ENCODE measurements at places on chromosomes 7 and 10. TPM values are rescaled to one million over a fixed set of nuclear protein-coding genes. Genes with fewer than 3 reads are reported as not detected.

Gene CYP3A7
- not detected for total RNA-seq

- DNase-seq = no peak
Observed at GRCh38 chr10:133167693-133168616, 7.9 kb downstream of the KNDC1 start.

DNA sequence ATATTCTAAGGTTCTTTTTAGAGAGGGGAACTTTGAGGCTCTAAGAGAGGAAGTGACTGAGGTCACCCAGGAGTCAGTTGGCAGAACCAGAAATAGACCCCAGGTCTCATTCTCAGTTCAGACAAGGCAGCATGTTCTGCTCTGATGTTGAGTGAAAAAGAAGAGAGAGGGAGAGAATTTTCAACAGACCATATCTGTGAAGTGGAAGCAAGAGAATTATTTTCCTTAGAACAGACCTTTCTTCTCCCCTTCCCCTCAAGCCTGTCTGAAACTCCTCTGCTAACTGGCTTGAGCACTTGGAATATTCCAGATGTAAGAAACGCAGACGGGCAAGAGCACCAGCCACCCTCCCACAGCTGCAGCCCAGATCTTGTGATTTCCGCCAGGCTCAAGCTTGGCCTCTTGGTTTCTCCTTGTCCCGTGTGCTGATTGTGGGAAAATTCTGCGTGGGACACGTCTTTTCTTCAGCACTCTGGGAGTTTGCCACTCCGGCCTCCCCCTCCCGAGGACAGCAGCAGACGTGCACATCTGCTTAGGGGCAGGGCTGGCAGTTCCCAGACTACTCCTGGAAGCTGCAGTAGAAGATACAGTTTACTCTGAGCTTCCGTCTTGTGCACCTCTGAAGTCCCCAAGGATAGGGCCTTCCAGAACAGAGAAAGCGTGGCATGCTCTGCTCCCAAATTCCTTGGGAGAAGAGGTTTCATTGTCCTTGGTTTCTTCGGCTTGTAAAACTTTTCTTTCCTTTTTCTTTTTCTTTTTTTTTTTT lies 22.7 kb upstream of the IKZF1 start:
- no peak for DNase-seq

GRCh38 chr7:36286226-36286625 lies 103.4 kb upstream of the ANLN start:
- DNase-seq = no peak

GRCh38 chr7:76314042-76314721 lies 11.7 kb downstream of the HSPB1 start:
- peak; percentile 93 for DNase-seq

DNA sequence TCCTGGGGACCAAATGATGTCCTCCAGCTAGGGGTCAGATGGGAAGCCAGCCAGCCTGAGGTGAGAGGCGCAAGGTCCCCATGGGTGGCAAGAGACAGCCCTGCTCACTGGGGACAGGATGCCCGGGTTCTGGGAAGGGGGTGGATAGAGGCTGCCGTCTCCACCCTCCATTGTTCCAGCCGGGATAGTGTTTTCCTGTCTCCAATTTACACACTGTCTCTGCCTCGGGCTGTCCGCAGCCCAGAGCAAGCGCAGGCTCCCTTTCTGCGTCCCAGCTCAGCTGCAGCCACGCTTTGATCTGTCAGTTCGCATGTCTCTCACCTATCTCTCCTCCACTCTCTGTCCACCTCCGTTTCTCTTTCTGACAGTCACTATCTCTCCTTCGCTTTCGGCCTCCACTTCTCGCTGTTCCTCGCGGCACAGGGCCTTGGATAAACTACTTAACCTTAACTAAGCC lies 2.1 kb downstream of the EPHB4 start:
- peak; percentile 60 for DNase-seq

DNA sequence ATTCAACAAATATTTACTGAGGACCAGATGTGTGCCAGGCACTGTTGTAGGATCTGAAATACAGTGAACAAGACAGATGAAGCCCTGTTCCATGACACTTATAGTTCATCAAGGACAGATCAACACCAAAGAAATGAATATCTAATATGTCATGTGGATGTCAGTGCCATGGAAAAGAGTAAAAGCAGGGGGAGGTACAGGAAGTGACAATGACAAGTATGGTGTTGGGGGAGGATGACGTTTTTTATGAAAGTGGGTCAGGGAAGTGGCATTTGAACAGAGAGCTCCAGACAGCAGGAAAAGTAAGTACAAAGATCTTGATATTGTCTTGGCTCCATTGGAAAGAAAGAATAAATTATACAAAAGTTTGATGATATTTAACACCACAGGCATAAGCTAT lies 7.0 kb upstream of the SFMBT2 start:
- no peak for DNase-seq

DNA sequence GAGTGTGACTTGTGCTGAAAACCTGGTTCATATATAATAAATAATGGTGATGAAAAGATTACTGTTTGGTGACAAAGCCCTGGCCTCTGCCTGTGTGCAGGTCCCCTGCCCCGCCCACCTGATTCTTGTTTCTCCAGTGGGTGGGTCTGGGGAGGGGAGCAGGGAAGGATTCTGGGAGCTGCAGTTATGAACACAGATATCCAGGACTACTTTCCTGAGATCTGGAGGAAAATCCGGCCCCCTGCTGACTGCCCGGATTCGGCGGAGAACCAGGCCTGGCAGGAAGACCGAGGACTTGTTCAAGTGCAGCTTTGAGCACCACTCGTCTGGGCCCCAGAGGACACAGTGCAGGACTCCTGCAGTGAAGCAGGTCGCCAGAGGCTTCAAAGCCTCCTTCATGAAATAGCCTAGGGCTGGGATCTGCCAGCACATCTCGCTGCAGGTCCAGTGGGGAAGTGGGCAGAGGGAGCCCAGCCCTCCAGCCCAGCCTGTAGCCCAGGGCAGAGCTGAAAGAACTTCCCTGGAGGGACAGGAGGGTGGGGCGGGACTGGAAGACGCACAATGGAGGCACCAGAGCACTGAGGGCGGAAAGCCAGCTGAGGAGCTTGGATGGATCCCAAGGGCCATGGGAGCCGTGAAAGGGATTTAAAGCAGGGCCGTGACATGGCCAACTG lies 7.0 kb downstream of the ATP6V0E2 start:
- DNase-seq = no peak

Gene CPN1
- not detected for total RNA-seq

Gene NODAL
- not detected for total RNA-seq

GRCh38 chr7:42292991-42293521 lies 56.0 kb upstream of the GLI3 start:
- DNase-seq = peak; percentile 3

GRCh38 chr10:61024856-61025201 lies 80.8 kb upstream of the RHOBTB1 start:
- DNase-seq = peak; percentile 51

- DNase-seq = no peak
Observed at GRCh38 chr7:156606691-156607331, 33.8 kb upstream of the RNF32 start.

DNA sequence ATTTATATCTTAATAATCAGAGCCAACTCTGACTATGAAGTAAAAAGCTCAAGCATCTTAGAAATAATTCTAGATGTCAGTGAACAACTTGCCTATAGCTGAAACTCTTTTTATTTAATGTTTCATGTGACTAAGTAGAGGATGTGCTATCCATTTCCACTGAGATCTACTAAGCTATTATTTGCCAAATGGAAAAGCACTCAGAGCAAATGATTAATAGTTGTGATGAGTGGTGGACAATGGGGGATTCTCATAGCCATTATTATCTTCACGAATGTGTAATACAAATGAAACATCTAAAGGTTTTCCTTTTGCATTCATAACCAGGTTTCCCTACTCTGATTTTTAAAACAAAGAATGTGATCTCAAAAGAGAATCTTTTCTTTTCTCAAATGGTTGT lies 126.6 kb upstream of the GNAI1 start:
- no peak for DNase-seq

Gene FXYD4
- total RNA-seq = not detected

GRCh38 chr10:79066411-79067240 lies 2.1 kb upstream of the ZMIZ1 start:
- peak; percentile 59 for DNase-seq

DNA sequence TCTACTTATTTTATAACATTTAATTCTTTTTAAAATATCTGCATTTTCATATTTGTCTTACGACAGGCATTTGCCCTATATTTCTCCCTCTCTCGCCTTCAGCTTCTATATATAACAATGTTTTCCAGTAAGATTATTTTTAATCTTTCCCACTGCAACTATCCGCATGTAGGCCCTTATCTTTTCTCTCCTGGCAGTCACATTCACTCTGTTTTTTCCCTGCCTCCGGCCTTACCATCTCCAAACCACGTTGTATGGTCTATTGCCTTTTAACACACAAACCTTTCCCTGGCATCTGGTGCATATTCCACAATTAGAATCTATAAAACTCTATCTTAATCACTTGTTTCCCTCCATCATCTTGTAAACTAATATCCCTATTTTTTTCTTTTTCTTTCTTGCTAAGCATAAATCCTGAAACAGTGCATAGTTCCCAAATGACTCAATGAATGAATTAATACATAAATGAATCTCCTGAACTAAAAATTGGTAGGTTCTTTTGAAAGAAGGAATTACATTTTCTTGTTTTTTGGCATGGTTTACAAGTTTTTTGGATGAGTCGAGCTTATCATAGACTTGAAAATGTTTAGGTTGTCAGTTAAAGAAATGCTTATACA lies 173.2 kb downstream of the SEMA3A start:
- DNase-seq = peak; percentile 48

Gene LRRC61
- total RNA-seq = not detected

DNA sequence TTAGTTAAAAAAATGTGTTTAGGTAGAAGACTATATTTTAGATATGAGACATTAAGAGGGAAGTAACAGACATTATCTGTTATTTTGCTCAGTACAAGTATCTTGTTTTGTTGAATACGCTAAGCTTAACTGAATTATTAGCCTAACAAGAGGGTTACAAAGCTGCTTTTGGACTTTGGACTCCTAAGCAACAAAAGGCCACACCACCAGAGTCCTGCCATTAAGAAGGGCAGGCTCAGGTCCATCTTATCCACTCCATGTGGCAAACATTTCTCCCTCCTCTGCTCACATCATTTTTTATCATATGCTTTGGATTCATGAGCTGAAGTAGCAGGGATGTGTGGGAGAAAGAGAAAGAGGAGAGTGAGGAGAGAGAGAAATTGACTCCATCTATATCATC lies 33.5 kb downstream of the OSBPL3 start:
- no peak for DNase-seq

GRCh38 chr10:841535-841934 lies 90.0 kb downstream of the LARP4B start:
- no peak for DNase-seq

GRCh38 chr7:104252409-104253134 lies 44.8 kb upstream of the ORC5 start:
- peak; percentile 26 for DNase-seq

Measured in GM23248 (cell line).